Cerebellum (tissue), 4 donors: ENCODE measurements at places on chromosomes 1 and 21. TPM values are rescaled to one million over a fixed set of nuclear protein-coding genes. Genes with fewer than 3 reads are reported as not detected.

CLCA4 gene
- total RNA-seq = not detected

TCP10L gene
- total RNA-seq = 7.9 TPM

MAP3K21 gene
- total RNA-seq = 8.8 TPM

OR2L8 gene
- total RNA-seq = 6.6 TPM

TIE1 gene
- 10.6 TPM for total RNA-seq

KRTAP13-2 gene
- total RNA-seq = not detected

PRXL2B gene
- 12.1 TPM for total RNA-seq

ADCY10 gene
- 0.27 TPM for total RNA-seq

DNA sequence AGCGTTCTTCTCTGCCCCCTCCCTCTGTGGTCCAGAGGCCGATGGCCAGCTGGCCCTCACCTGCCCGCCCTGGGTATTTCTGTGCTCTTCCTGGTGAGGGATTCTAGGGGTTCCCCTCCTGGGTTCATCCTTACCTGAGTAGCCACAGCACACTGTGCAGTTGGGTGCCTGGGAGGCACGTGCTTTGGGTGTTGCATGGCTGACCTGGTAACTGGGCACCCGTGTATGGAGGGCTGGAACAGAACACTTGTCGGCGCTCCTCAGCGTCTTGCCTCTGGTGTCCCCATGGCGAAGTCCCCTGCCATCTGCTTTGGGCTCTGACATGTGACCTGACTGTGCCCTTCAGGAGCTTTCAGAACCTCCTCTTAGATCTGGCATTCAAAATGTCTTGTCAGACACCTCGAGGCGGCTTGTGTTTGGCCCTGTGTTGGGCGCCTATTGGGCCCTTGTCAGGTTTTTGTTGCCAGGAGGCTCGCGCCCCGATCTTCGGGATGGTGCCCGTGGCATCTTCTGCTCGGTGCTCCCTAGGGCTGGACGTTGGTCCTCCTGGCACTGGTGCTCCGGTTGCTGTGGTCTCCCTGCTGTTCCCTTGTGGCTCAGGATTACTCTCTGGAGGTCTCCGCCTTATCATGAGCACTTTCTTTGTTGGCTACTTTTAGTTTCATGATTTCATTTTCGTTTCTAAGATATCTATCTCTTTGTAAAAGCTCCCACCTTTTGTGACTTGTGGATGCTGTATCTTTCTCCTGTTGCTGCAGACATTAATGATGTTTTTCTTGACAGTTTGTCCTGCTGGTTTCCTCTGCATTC, 28.5 kb downstream of the SKI start:
- no peak for DNase-seq

DNA sequence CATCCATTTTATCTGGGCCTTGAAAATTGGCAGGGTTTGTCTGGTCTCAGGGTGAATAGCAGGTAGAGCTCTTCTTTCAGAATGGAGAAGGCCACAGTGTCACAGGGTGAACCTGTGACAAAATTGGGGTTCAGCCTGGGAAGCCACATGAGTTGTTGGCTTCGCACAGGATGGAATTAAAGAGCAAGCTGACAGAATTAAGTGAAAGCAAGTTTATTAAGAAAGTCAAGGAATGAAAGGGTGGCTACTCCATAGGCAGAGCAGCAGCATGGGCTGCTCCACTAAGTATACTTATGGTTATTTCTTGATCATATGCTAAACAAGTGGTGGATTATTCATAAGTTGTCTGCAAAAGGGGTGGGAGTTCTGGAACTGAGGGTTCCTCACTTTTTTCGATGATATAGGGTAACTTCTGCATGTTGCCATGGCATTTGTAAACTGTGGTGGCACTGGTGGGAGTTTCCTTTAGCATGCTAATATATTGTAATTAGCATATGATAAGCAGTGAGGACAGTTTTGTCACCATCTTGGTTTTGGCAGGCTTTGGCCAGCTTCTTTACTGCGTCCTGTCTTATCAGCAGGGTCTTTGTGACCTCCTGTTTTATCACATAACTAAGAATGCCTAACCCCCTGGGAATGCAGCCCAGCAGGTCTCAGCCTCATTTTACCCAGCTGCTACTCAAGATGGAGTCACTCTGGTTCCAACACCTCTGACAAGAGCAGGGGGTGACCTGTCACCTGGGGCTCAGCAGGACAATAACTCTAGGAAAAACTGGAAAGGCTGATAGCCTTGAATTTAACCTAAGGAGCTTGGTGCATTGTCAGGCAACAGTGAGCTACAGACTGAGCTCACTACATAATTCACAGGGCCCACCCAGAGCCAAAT, 5.1 kb downstream of the IFNAR2 start:
- no peak for DNase-seq

- DNase-seq = peak; percentile 3
Measured at GRCh38 chr1:172497230-172497629, 35.7 kb upstream of the SUCO start.

GRCh38 chr1:235675152-235675890, 25.7 kb upstream of the GNG4 start:
- no peak for DNase-seq

DNA sequence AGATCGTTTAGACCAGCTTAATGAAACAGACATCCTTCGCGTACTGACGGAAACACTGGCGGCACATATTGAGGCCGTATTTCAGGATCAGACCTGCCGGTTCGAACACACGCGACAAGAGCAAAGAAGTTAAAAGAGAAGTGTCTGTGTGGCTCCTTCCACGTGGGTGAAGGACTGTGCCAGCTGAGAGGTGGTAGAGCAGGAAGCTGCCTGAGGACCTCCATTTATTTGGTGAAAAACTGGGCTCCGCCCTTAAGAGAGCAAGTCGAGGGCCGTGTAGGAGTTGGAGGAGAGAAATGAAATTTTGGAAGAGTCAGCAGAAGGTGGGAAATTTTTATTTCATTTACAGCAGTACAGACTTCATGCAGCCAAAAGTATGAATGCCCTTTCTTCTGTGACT, 38.8 kb upstream of the ADORA3 start:
- DNase-seq = no peak

GRCh38 chr1:167185062-167185461, 35.6 kb upstream of the POU2F1 start:
- no peak for DNase-seq

- no peak for DNase-seq
Measured at GRCh38 chr21:44820851-44821250, 3.0 kb upstream of the SUMO3 start.

- DNase-seq = no peak
Measured at GRCh38 chr1:177255411-177255810, 84.7 kb downstream of the BRINP2 start.

DNA sequence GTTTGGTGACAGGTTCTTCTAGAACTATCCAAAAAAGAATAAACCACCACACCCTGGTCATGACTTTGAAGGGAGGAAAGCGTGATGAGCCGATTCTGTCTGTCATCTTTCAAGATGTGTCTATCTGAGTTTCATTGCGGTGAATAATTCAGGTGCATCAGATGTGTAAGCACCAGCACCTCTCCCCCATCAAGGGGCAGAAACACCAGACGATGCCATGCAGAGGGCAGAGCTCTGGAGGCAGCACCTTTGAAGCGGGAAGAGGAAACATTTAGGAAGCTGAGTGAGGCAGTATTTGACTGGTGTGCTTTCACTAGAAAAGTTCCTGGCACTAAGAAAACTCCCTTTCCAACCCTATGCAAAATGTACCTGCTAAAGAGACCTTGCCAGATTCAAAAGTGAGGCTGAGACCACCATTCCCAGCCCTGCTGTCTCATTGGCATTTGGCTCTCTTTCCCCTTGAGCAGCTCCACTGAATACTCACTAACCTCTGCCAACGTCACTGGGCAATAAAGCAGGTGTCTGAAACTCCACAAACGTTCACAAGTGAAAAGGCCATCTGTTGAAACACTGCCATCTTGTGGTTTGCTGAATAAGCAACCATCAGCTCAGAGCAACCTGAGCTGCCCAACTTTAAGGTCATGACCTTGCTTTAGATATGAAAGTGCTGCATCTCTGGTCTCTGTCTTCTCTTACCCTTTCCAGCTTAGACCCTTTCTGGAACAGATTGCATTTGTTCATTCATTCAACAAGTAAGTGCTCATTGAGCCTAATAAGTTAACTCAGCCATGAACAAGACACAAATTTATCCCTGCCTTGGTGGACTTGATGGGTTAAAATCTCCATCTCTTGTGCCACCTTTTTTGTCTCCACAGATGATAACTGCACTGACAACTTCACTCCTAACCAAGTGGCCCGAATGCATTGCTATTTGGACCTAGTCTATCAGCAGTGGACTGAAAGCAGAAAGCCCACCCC, 228.6 kb downstream of the PAPPA2 start:
- DNase-seq = peak; percentile 42

DNA sequence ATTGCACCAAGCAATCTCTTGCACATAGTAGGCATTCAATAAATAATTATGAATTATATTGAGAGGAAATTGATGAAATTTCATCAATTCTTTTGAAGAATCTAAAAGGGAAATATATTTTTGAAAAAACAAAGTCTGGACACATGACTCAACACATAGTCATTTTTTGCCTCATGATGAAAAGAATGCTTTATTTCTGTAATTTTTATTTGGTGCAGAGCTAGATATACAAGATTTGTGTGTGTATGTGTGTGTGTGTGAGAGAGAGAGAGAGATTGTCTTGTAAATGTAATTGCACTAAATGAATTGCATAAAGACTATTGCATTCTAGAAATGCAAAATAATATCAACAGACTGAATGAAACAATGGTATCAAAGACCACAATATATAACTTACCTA, 206.2 kb upstream of the C1orf87 start:
- no peak for DNase-seq

- no peak for DNase-seq
Measured at GRCh38 chr21:19566975-19567374, 1163.4 kb upstream of the TMPRSS15 start.

DNA sequence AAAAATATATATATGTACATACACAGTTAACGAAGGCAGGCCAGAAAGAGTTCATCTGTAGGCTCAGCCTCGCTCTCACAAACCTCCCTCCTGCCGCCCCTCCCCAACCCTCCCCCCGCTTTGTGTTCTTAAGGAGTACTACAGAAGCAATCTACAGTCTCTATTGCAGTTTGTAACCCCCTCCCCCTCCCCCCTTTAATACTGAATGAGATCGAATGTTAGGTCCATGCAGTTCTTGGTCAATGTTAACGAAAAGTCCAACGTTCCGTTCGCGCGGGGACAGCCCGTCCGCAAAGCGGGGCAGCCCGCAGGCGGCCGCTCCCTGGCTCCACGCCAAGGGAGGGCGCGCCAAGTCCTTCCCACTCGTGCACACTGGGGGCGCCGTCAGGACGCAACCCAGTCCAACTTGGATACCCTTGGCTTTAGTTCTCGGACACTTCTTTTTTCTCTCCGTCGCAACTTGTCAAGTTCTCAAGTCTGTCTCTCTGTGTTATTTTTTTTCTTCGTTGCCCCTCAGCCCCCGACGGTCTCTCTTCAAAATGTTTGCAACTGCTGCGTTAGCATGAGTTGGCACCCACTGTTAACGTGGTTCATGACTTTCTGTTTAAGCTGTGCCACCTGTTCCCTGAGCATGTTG, 2.2 kb downstream of the JUN start:
- peak; percentile 68 for DNase-seq

GRCh38 chr21:35326677-35327076, 277.6 kb upstream of the RUNX1 start:
- no peak for DNase-seq

- no peak for DNase-seq
Measured at GRCh38 chr1:174131032-174131638, 28.2 kb upstream of the RABGAP1L start.
